ENCODE measurements at places on chromosomes 11 and 22. TPM values are rescaled to one million over a fixed set of nuclear protein-coding genes. Genes with fewer than 3 reads are reported as not detected.

DNA sequence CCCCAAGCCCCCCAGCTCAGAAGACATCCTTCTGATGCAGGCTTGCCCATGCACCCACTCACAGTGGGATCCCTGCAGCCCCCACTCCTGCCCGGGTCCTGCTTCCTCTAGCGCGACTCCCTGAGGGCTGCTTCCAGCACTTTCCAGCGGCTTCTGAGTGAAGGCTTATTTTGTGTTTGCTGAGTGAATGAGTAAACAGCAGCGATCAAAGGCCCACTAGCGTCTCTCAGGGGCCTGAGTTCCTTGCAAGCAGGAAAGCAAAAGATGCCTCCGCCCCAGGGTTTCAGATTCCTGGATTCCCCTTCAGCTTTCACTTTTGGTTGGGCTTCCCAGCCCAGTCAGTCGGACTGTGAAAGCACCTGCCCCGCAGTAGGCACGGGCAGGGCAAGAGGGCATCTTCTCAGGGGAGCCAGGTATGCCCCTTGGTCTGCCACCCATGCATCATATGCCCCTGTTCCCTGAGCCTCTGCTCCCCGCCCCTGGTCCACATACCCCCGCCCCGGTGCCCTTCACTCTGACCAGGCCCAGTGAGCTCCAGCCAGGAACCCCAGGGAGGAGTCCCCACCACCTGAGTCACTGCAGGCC is 9.2 kb downstream of the FADD start:
- no peak for DNase-seq

DNA sequence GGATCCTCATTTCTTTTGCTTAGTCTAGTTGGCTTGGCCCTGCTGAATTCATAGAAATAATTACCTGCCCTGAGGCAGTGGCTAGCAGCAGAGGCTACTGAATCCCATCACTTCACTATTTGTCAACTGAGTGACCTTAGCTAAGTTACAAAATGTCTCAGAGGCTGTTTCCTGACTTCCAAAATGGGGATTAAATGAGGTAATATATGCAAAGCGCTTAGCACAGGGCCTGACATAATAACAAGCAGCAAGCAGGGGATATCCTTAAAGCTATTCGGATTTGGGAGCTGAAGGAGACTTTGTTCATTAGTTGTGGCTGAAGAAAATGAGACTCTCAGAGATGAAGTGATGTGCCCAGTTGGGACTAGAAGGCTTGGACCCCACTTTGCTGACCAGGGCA is 2.8 kb downstream of the NRGN start:
- no peak for DNase-seq

GRCh38 chr11:46894961-46895360 is 23.4 kb downstream of the LRP4 start:
- DNase-seq, result no peak

- DNase-seq, result no peak
Observed at GRCh38 chr11:44446996-44447771, 118.3 kb upstream of the CD82 start.

- no peak for DNase-seq
Observed at GRCh38 chr22:27207907-27208306, 550.5 kb downstream of the MIAT start.

DNA sequence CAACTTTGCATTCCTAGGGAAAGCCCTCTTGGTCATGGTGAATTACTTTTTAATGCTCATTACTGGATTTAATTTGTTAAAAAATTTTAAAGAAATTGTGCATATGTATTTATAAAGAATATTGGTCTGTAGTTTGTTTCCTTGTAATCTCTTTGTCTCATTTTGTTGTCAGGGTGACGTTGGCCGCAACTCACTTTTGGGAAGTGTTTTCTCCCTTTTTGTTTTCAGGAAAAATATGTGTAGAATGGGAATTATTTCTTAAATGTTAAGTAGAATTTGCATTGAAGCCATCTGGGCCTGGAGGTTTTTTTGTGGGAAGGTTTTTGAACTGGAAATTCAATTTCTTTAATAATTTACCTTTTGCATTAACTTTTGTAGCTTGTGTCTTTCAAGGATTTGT is 149.1 kb downstream of the UVRAG start:
- DNase-seq, result no peak

- peak; percentile 93 for DNase-seq
Observed at GRCh38 chr22:42688241-42689211, 32.1 kb downstream of the A4GALT start.

- DNase-seq, result no peak
Observed at GRCh38 chr11:24589064-24589463, 92.2 kb downstream of the LUZP2 start.

GRCh38 chr11:44611088-44611487 is 45.6 kb downstream of the CD82 start:
- no peak for DNase-seq

GRCh38 chr22:26416670-26417276 is 12.3 kb upstream of the ASPHD2 start:
- DNase-seq, result no peak

GRCh38 chr22:22847241-22847640 is 40.4 kb upstream of the IGLL5 start:
- no peak for DNase-seq

- DNase-seq, result no peak
Observed at GRCh38 chr22:49787861-49788260, 39.8 kb downstream of the BRD1 start.

Gene PDGFB
- total RNA-seq, result 5.9 TPM

Gene PRRG4
- 8.6 TPM for total RNA-seq

Gene TRIM66
- 40.1 TPM for total RNA-seq

Gene TRPM5
- 0.60 TPM for total RNA-seq

Measured in ureter (tissue), 1 donor.